Forelimb muscle (tissue), 1 donor: ENCODE measurements at places on chromosomes 5 and 9. TPM values are rescaled to one million over a fixed set of nuclear protein-coding genes. Genes with fewer than 3 reads are reported as not detected.

IFNK gene
- polyA plus RNA-seq: not detected

RANBP3L gene
- 0.47 TPM for polyA plus RNA-seq

FOXD4 gene
- polyA plus RNA-seq: 2.0 TPM

PCDHGA8 gene
- 0.73 TPM for polyA plus RNA-seq

FOXD4L5 gene
- 0.90 TPM for polyA plus RNA-seq

COL5A1 gene
- 425 TPM for polyA plus RNA-seq

RPS23 gene
- polyA plus RNA-seq: 3,635 TPM

CRHBP gene
- 0.67 TPM for polyA plus RNA-seq

FUT7 gene
- polyA plus RNA-seq: 0.08 TPM

ZNF484 gene
- 5.0 TPM for polyA plus RNA-seq

TXNDC8 gene
- polyA plus RNA-seq: not detected

SLC4A9 gene
- 0.19 TPM for polyA plus RNA-seq

PDZD2 gene
- 6.1 TPM for polyA plus RNA-seq

ANKRD18B gene
- 0.06 TPM for polyA plus RNA-seq

C9orf153 gene
- polyA plus RNA-seq: 0.22 TPM

HSPA4 gene
- polyA plus RNA-seq: 78.0 TPM

SH2D3C gene
- polyA plus RNA-seq: 16.5 TPM

TAF11L3 gene
- not detected for polyA plus RNA-seq

PCA3 gene
- 1.0 TPM for polyA plus RNA-seq

INSL4 gene
- not detected for polyA plus RNA-seq

SPATA31E1 gene
- not detected for polyA plus RNA-seq

PDGFRB gene
- 115 TPM for polyA plus RNA-seq

SV2C gene
- polyA plus RNA-seq: 0.08 TPM

PCDHAC2 gene
- 0.67 TPM for polyA plus RNA-seq

KIF3A gene
- polyA plus RNA-seq: 8.6 TPM

FCN1 gene
- polyA plus RNA-seq: 3.1 TPM

CCDC183 gene
- 1.9 TPM for polyA plus RNA-seq

PCDHB4 gene
- polyA plus RNA-seq: 3.1 TPM

ADRA1B gene
- polyA plus RNA-seq: 0.24 TPM

DCAF12 gene
- polyA plus RNA-seq: 32.2 TPM

PCDHB3 gene
- 1.6 TPM for polyA plus RNA-seq

SH3GL2 gene
- 0.05 TPM for polyA plus RNA-seq

PAEP gene
- polyA plus RNA-seq: not detected

APBA1 gene
- polyA plus RNA-seq: 5.3 TPM

ANXA2R gene
- polyA plus RNA-seq: 0.89 TPM

SOX30 gene
- 0.42 TPM for polyA plus RNA-seq

ANKRD34B gene
- 0.16 TPM for polyA plus RNA-seq

ARHGEF39 gene
- polyA plus RNA-seq: 5.6 TPM

UQCRQ gene
- polyA plus RNA-seq: 185 TPM

PCDHB14 gene
- 6.3 TPM for polyA plus RNA-seq

SLC6A3 gene
- not detected for polyA plus RNA-seq

TTF1 gene
- 9.7 TPM for polyA plus RNA-seq

CLIC3 gene
- 0.42 TPM for polyA plus RNA-seq

HAPLN1 gene
- polyA plus RNA-seq: 0.25 TPM

NSUN2 gene
- 37.9 TPM for polyA plus RNA-seq

RETREG1 gene
- polyA plus RNA-seq: 69.5 TPM

CDKN2B gene
- polyA plus RNA-seq: 0.25 TPM

IFNA17 gene
- polyA plus RNA-seq: not detected

PAM gene
- 90.5 TPM for polyA plus RNA-seq

IDNK gene
- polyA plus RNA-seq: 4.2 TPM

LHX6 gene
- polyA plus RNA-seq: 5.1 TPM

OBP2B gene
- polyA plus RNA-seq: not detected

GRXCR2 gene
- polyA plus RNA-seq: not detected

IFNA16 gene
- polyA plus RNA-seq: not detected

PLEKHG4B gene
- polyA plus RNA-seq: 0.46 TPM

N4BP3 gene
- polyA plus RNA-seq: 24.9 TPM

C9orf43 gene
- polyA plus RNA-seq: 0.40 TPM
